ENCODE measurements at places on chromosomes 7 and 10.

GRCh38 chr10:68470300-68470699, 1.5 kb downstream of the DNA2 start:
- no peak for DNase-seq

GRCh38 chr7:88009651-88010050, 75.6 kb downstream of the ADAM22 start:
- no peak for DNase-seq

DNA sequence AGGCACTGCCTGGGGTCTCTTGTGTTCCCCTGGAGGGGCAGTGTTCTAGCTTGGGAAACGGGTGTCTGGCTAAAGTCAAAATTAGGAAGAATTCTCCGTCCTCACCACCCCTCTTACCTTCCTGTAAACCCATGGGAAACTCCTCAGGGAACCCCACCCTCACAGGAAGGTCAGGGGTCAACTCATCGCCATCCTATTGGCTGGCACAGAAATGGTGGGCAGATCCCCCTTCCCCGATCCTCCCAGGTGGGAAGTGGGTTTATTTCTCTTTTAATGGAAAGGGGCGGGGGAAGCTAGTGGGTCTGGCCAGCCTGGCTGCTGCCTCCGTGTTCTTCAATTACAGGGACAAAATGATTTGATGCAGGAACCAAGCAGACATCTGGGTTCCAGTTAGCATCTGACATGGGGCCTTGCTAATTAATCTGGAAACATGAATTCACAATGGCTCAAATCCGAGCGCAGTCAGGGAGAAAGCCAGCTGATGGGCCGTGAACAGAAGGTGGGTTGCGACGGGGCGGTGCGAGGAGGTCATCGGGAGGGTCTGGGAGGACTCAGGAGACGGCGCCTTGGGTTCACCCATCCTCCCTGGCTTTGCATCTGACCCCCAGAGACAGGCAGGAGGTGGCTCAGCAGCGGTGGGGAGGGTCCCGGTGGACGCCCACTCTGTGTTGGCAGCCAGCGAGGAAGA, 66.6 kb downstream of the SLIT1 start:
- DNase-seq = no peak

DNA sequence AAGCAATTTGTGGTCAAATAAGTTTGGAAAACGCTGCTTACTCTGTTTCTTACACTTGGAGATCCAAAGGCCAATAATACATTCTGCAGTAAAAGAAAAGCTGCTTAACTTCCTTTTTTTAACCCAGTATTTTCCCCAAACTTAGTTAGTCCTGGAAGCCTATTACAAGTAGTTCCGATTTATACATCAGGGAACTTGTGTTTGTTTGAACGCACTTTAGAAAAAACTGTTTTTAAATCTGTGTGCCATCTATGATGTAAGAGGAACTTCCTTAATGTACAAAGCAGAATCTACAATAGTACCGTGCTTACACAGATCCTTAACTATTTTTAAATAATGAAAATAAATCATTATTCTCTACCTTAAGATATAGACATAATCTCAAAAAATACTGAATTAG, 23.0 kb downstream of the SFR1 start:
- DNase-seq = no peak

DNA sequence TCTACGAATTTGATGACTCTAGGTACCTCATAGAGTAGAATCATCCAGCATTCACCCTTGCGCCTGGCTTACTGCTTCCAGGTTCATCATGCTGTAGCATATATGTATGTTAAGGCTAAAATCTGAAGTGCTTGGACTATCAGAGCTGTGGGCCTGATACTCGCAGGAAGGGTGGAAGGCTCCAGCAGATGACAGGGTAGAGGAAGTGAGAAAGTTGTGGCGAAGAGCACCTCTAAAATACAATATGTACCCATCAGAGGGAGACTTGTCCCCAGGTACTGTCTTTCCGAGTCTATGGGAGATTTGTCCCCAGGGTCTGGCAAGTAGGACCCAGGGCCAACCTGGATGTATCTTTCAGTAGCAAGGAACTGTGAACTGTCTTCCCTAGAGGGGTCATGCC, 48.1 kb upstream of the PLEKHA1 start:
- DNase-seq = no peak

DNA sequence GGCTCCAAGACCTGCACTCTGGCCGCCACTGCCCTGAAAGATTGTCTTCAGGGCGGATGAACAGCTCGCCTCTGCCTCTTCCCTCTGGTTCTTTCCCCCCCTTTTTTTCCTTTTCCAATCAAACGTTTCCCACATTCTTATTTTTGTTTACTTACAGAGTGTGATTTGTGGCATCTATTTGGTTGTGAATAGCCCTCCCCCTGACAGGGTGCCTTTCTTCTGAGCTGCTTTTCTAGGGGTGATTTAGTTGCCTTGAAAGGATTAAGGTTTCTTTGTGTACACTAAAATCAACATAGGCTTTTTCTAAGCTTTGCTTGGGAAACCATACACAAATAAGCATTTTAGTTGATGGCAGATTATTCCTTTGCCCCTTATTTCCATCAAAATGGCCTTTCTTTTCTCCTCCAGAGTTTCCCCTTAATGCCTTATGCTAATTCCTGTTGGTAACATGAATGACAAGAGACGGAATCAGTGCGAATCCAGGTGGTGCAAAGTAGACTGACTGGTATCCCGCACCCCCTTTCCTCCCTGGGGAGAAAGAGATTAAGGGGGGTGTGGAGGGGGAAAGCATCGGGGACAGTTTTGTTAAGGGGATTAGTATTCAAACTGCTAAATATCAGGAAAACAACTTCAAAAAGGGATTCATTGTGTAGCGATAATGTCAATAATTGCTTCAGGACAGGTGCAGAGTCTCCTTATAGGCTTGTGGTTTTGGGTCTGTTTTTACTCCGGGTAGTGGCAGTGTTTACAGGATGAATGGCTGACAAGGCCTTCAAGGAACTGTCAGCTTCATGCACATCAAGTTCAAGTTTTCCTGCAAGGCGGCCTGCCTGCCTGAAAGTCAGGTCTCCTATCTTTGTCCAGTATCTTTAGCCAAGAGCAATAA, 431.6 kb upstream of the GALNT17 start:
- no peak for DNase-seq

GRCh38 chr10:73641328-73642060, at the start of gene MYOZ1:
Gene MYOZ1 (minus strand): TSS chr10:73641474. CDS start chr10:73640017, 1,457 bp downstream.
- DNase-seq = no peak

DNA sequence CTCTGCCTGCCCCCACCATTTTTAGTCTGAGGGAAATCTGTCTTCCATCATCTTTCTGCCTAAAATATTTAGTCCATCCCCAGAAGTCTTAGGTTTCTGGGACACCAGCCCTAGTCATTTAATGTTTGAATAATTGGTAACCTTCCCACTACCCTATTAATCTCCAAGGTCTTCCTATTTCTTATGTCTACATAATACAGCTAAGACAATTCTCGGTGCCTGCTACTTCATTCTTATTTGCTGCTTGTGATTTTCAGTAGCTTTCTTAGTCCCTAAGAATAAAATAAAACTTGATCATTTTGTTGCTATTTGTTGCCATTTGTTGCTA, 11.1 kb downstream of the RALA start:
- DNase-seq = no peak

DNA sequence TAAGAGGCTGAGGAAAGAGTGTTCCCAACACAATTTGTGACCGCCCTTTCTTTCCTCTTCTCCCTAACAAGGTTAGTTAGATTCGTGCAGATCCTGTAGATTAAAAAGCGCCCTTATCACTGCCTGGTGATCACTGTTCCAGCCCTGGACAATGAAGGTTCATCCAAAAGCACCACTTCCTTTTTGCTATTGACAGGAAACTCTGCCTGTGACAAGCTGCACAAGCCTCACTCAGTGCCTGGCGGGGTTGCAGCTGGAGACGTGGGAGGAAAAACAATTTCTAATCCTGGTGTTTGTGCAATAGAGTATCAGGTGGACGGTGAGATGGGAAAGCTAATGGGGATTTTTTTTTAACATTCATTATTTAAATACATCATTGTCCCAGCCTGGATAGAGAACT, 105.9 kb upstream of the CAV2 start:
- DNase-seq = no peak

- no peak for DNase-seq
Observed at GRCh38 chr7:151648429-151648828, 128.7 kb upstream of the RHEB start.

DNA sequence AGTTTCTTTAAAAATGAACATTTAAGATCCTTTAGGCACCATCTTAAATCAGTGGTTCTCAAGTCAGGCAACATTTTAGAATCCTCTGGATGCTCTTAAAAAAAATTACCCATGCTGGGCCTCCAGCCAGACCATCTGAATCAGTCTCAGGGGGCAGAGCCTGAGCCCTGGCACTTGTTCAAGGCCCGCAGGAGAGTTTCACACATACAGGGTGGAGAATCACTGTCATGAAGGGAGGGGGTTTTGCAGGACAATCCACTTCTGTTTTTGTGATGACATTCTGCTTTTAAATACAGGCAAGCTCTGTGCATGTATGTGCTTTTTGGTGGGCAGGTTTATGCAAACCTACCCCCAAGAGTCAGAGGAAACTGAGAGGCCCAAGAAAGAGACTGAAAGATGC, 268.6 kb downstream of the SEC23IP start:
- DNase-seq = no peak

GRCh38 chr7:54550471-54550870, 8.3 kb downstream of the VSTM2A start:
- DNase-seq = no peak

GRCh38 chr7:122675011-122675410, 23.9 kb downstream of the RNF133 start:
- no peak for DNase-seq

GRCh38 chr7:132527467-132528410, 48.5 kb downstream of the PLXNA4 start:
- no peak for DNase-seq

DNA sequence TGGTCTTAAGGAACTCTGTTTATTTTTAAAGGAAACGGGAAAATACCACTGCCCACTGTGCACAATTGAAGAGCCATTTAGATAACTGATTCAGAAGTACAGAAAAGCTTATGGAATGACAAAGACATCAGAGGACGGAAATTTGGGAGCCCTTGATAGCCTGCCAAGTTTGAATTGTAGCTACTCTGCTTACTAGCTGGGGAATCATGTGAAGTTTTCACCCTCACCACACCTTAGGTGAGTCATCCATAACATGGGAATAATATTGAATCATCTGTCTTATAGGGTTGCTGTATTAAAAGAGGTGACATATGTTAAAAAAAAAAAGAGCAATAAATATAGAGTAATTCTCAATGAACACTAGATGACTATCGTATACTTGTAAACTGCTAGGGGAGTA, 1104.2 kb downstream of the GATA3 start:
- no peak for DNase-seq

DNA sequence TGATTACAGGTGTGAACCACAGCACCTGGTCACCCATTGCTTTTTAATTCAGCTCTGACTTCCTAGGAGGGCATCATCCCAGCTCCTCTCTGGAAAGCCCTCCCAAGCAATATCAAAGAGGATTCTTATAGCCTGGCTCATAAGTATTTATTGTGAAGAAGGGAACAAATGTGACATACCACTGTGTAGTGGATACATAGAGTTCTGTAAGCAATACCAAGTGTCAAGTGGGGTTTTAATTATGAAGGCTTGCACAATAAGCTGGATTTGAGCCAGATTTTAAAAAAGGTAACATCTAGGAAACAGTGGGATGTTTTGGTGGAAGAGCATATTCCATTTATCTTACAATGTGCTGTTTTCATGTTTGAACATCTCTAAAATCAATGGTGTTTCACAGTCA, 19.0 kb upstream of the PRTFDC1 start:
- no peak for DNase-seq

DNA sequence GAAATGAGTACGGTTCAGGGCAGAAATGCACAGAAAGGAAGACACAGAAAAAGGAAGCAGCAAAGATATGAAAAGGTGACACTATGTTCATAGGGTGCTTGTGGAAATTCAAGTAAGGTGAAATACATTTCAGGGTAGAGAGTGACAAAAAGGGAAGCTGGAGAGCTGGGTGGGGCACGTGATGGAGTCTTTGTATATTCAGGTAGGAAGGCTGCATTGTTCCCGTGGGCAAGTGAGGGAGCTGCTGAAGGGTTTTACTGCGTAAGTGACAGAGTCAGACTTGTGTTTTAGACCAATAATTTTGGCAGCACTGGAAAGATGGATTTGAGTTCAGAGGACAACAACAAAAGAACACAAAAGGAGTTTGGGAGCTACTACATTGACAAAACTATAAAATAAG, 35.3 kb upstream of the ANK3 start:
- no peak for DNase-seq

DNA sequence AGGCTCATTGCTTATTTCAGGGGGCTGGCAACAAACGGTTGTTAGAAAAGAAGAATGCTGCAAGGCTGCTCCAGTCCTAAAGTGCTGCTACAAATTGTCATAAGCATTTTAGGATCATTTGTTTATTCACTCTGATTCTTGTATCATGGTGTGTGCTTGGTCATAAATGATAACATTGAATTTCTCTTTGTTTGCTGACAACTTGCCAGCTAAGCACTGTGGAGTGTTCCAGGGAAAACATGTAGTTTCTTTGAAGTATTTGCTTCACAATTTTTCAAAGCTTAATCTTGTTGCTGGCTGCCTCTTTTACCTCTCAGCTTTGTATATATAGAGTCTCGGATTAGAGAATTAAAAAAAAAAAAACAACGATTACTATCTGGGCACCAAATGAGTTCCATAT, 263.0 kb downstream of the PHF14 start:
- DNase-seq = no peak

All from stimulated activated naive CD4-positive, alpha-beta T cell treated with Interleukin-2 at 50 U/mL for 16 hours (primary cell).